Neural progenitor cell (in vitro differentiated cells): ENCODE measurements at places on chromosomes 5 and 9.

DNA sequence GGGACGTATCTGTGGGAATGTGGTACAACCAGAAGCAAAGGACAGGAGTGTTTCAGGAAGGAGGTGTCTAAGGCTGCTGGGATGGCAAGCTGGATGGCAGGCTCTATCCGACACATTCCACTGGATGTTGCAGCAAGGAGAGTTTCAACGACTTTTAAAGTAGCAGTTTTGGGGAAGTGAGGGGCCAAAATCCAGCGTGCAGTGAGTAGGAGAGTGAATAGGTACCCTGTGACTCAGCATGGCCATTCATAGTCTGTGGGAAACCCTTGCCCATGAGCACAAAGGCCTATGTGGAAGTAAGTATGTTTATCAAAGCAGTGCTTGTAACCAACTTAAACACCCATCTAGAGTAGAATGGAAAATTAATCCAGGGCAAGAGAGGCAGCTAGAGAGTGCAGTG, 664.7 kb downstream of the ACTL7B start:
- DNase-seq = no peak

DNA sequence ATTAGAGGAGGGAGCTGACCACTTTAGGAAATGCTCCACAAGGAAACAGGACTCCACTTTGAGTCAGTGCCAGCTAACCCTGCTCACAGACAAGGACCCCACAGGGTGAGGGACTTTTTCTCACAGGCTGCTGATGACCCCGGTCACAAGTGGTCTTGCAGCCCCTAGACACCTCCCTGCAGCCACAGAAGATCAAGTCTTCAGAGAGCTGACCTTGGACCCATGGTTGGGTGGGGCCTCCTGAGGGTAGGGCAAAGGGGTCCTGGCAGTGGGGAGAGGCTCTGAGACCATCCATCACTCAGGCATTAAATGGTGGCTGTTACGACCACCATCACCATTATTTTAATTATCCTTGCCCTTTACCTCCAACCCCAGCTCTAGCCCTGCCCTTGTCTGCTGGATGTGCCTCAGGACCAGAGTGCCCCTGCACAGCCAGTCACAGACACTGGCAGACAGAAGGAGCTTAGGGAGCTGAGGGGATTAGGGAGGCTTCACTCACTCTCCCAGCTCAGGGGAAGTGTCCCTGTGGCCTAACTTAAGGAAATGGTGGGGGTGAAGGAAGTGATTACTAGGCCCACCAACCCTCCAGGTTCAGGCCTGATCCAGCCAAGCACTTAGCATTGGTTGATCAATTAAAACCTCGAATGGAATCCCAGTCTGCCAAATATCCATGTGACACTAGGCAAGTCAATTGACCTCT, 1.6 kb downstream of the ACSL6 start:
- peak; percentile 45 for DNase-seq

DNA sequence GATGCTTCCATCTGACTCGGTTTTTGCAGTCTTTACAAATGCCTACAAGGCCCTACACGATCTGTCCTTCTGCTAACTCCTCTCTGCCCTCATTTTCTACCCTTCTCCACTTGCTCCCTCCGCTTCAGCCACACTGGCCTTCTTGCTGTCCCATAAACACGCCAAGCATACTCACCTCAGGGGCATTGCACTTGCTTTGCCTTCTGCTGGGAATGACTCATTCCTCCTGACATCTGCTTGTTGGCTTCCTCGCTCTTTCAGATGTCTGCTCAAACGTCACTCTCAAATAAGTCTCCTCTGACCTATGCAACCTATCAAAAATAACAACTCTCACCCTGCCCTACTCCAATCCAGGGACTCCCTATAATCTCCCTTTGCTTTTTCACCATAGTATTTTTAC, 28.2 kb downstream of the CDC25C start:
- DNase-seq = no peak

- no peak for DNase-seq
Observed at GRCh38 chr9:133928248-133928764, 63.8 kb downstream of the VAV2 start.

DNA sequence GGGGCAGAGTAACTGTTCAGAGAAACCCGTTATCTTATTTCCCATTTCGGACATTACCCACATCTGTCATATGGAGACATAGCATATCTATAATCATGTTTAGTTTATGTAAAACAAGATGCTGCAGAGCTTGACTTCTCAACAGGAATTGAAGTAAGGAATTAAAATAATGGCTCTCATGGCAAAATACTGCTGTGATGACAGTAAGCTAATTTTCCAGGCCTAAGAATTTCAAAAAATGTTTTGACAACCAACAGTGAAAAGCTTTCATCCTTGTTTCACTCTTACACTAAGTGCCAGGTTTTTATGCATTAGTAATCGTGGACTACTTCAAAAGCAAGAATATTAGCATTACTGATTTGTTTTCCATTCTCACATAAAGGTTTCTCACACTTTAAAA, 518.2 kb downstream of the PTPRD start:
- no peak for DNase-seq

DNA sequence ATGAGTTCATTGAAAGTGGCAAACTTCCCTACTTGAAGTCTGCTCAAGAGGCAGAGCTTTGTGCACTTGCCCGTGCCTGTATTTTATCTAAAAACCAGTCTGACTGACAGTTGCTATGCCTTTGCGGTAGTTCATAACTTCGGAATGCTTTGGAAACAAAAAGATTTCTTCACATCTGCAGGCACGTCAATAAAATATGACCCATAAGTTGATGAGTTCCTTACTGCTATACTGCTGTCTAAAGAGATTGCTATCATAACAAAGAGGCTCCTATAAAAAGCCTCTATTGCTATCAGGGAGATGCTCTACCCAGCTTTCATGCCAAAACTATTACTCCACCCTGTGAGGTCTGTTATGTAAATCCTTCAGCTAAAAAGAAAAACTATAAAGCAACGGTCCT, 25.4 kb upstream of the RNF20 start:
- no peak for DNase-seq

GRCh38 chr5:151077967-151078366, 2.9 kb downstream of the TNIP1 start:
- DNase-seq = no peak

DNA sequence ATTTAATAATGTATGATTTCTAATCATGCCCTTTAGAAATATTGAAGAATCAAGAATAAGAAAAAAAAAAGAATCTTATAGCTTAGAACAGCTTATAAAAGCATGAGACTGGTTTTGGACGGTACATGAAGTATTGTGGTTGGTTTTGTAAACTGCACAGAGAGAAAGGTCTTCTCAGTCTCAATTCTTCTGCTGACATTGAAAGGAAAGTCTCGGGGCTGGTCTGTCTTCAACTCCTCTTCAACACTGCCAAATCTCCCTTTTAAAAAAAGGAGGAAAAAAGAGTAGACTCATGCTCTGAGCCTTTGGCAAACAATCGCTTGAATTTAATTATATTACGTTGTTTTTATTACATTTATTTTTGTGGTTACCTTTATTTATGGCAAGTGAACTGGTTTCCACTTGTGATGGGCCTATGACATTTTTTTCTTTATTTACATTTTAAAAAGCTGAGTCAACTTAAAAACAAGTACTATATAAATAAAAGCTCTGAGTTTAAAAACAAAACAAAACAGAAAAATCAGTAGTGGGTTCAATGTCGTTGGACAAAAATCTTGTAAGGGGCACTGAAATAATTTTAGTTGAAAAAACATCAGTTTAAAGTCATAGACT, 32.8 kb upstream of the EBF1 start:
- DNase-seq = no peak

- DNase-seq = no peak
Observed at GRCh38 chr5:168976311-168976970, 324.5 kb downstream of the SLIT3 start.

- no peak for DNase-seq
Observed at GRCh38 chr5:172229904-172230303, 35.9 kb downstream of the EFCAB9 start.
